ENCODE measurements at places on chromosomes 7 and 10. TPM values are rescaled to one million over a fixed set of nuclear protein-coding genes. Genes with fewer than 3 reads are reported as not detected.

DNA sequence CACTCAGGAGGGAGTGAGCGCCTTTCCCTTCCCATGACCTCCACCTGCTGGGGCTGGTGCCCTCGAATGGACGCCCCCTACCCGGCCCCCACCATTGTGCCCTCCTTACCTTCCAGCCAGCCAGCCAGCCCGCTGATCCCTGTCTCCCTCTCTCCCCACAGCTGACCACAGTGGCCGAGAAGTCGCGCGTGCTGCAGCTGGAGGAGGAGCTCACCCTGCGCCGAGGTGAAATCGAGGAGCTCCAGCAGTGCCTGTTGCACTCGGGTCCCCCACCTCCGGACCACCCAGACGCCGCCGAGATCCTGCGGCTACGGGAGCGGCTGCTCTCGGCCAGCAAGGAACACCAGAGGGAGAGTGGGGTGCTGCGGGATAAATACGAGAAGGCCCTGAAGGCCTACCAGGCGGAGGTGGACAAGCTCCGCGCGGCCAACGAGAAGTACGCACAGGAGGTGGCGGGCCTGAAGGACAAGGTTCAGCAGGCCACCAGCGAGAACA is 77.9 kb upstream of the GTF2IRD1 start:
- H3K4me1 ChIP-seq = peaks cover 40% of the 10 kb centered on the region
- H3K27me3 ChIP-seq = no peaks in the 10 kb centered on the region
- DNase-seq = no peak
- H3K27ac ChIP-seq = no peak overlapping the region
- no peak overlapping the region for H3K4me3 ChIP-seq

SEC61G gene
- 95.8 TPM for total RNA-seq

DNA sequence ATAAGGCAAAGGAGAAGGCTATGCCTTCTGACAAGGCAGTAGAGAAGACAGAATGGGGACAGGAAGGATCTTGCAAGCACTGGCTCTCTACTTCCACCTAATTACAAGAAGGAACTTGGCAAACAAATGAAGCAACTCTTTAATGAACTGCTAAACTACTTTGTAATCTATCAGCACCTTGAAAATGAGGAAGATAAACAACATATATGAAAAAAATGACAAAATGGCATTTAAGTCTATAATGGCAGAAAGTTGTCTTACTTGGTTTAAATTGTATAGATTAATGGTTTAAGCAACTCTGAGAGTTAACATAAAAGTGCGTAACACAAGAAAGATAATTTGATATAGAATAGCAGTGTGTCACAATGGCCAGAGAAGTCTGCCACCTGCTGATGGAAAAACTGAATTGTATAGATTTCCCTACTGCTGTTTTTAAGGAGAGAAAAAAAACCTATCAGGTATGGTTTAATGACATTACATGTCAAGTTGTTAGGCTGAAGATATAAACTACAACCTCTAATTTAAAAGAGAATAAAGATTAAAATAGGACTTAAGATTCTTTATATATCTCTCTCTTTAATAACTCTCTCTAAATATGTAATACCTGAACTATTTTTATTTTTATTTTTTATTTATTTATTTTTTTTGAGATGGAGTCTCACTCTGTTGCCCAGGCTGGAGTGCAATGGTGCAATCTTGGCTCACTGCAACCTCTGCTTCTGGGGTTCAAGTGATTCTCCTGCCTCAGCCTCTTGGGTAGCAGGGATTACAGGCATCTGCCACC is 11.8 kb downstream of the NT5C3A start:
- no peak overlapping the region for H3K4me3 ChIP-seq
- DNase-seq = no peak
- H3K36me3 ChIP-seq = no peaks in the 10 kb centered on the region
- no peaks in the 10 kb centered on the region for H3K27me3 ChIP-seq
- H3K4me1 ChIP-seq = no peaks in the 10 kb centered on the region
- no peak overlapping the region for H3K27ac ChIP-seq

- no peaks in the 10 kb centered on the region for H3K36me3 ChIP-seq
- H3K4me1 ChIP-seq = peaks cover 13% of the 10 kb centered on the region
These were observed 155.3 kb downstream of the SFMBT2 start for GRCh38 chr10:7255517-7255916.

GRCh38 chr10:47222461-47222860 is 77.5 kb upstream of the GDF10 start:
- no peaks in the 10 kb centered on the region for H3K27me3 ChIP-seq
- H3K4me3 ChIP-seq = no peak overlapping the region
- no peak overlapping the region for H3K27ac ChIP-seq
- no peak for DNase-seq

DNA sequence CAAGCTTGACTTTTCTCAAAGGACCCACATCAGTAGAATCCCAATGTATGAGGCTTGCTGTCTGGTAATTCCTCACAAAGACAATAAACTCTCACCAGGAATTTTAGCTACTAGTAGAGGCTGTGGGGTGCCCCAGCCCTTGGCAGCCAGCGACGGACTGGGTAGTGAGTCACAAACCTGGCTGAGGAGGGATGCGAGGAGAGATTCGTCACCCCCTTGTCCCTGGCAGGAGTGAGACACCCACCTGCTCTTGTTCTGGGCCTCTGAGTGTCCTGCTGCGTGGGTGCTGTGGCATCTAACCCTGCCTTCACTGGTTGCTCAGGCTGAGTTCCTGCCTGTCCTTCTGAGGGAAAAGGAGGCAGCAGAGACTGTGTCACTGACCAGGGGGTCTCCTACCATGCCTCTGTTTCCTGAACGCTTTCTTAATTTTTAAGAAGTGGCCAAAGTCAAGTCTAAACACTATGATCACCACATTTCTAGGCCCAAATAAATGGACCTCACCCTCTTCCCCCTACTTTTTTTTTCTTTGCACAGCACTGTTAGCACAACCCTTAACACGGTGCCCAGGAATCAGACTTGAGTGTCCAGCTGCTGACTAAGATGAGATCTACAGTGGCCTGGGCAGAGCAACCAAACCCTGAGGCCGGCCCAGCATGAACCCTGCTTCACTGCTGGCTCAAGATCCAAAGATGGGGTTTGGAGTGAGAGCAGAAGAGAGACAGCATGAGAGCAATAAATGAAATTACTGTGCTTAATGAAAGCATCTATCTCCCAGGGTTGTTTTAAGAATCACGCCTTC is 146.4 kb downstream of the ANLN start:
- DNase-seq = no peak
- no peak overlapping the region for H3K4me3 ChIP-seq
- no peaks in the 10 kb centered on the region for H3K36me3 ChIP-seq
- peaks cover 4% of the 10 kb centered on the region for H3K4me1 ChIP-seq
- H3K27me3 ChIP-seq = no peaks in the 10 kb centered on the region

FAM13C gene
- total RNA-seq = 28.2 TPM

FBXL13 gene
- total RNA-seq = 8.9 TPM

DNA sequence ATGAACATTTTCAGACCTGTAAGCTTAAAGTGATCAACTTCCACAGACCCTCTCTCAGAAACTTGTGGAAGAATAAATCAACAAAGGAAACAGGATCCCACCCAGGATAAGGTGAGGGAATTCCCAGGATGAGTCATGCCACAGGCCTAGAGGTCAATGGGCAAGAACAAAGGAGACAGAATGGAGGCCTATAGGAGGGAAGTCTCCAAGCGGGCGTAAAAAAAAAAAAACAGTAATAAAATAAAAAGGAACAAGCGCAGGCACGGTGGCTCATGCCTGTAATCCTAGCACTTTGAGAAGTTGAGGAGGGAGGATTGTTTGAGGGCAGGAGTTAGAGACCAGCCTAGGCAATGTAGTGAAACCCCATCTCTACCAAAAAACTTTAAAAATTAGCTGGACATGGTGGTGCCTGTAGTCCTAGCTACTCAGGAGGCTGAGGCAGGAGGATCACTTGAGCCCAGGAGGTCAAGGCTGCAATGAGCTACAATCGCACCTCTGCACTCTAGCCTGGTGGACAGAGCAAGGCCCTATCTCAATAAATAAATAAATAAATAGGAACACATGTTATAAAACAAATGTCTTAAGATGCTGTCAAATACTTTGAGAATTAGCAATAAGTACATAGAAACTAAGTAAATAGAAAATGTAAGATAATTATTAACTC is 8.4 kb downstream of the SORBS1 start:
- H3K27ac ChIP-seq = no peak overlapping the region
- H3K36me3 ChIP-seq = peaks cover 2% of the 10 kb centered on the region
- H3K4me1 ChIP-seq = peaks cover 6% of the 10 kb centered on the region
- no peaks in the 10 kb centered on the region for H3K27me3 ChIP-seq
- DNase-seq = no peak

All from spinal cord (tissue), 10 donors.